Glomerular endothelial cell (primary cell): ENCODE measurements at places on chromosomes 12 and 14. TPM values are rescaled to one million over a fixed set of nuclear protein-coding genes. Genes with fewer than 3 reads are reported as not detected.

DNA sequence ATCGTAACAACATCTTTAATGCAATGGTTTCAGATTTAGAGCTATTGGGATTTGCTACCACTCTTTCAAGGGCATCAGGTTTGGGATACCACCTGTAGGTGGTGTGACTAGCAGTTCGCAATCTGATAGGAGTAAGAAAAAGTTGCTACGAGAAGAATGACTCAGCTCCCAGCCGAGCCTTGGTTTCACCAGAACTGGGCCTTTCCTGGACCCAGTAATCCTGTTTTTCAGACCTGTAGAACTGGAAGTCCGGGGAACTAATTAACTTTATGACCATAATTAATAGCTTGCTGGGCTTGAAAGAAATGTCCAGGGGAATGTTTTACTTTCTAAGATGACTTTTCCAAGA, 770 bp downstream of the ABHD4 start:
- DNase-seq: no peak

DNA sequence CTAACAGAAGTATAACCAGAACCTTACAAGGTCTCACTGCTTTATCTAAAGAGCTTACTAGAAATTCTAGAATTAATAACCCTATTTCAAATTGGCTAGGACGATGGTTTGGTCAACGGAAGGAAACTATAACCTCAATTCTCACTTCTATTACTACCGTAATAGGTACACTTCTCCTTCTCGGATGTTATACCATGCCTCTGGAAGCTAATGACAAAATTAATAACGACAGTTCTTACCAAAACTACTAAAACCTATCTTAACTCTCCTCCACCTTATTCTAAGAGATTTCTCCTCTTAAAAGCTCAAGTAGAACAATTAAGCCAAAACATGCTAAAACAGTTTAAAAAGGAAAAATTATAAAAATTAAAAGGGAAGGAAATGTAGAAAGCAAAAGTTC, 23.7 kb upstream of the UBC start:
- no peak for DNase-seq

DNA sequence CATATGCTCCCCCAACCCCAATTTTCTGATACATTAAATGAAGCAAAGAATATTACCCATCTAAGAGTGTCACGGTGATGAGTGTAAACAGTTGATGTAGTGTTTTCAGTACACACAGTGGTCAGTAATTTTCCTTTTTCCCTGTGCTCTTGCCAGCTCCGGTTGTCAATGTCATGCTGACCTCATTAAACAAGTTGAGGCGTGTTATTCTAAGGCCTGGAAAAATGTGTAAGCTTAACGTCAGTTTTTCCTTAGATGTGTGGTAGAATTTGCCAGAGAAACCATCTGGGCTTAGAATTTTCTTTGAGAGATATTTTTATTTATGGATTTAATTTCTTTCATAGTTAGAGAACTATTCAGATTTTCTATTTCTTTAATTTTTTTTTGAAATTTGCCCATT, 11.7 kb upstream of the SERPINA6 start:
- DNase-seq: no peak

DNA sequence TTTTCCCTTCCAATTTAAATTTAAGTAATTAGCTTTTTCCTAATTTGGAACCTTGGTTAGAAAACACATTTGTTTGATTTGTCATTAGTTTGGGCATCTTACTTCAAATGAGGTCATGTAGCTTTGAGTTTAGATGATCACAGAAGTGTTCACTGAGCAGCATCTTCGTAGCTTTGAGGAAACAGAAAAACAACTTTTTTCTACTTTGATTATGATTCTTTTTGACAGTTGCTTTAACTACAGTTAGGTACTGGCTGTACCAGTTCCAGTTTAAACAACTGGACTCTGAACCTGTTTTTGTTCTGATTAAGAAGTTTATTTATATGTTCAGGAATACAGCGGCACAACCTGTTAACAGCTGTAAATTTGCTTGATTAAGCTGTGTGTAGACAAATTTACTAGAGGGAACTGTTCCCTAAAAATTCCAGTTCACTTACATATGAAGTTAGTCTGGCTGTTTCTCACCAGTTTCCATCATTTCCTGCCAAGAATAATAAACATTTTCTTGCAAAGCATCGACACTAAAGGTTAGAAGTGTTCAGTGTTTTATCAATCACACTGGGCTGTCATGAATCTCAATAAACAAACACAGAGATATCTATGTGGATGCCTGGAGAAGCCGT, 191.9 kb downstream of the RAD51B start:
- DNase-seq: peak; percentile 7

CDC42BPB gene
- total RNA-seq: 130 and 191 TPM in 2 replicates

GRCh38 chr12:76449016-76449415, 100.8 kb upstream of the BBS10 start:
- no peak for DNase-seq

RASSF8 gene
- total RNA-seq: 34.9 and 38.7 TPM in 2 replicates

- DNase-seq: no peak
Observed at GRCh38 chr12:84561351-84561750, 351.2 kb downstream of the SLC6A15 start.
